Glutamatergic neuron (in vitro differentiated cells): ENCODE measurements at places on chromosomes 11 and 22. TPM values are rescaled to one million over a fixed set of nuclear protein-coding genes. Genes with fewer than 3 reads are reported as not detected.

- peaks cover 2% of the 10 kb centered on the region for H3K4me1 ChIP-seq
- H3K4me3 ChIP-seq: no peak overlapping the region
Observed at GRCh38 chr11:111561791-111562325, 21.3 kb downstream of the LAYN start.

DNA sequence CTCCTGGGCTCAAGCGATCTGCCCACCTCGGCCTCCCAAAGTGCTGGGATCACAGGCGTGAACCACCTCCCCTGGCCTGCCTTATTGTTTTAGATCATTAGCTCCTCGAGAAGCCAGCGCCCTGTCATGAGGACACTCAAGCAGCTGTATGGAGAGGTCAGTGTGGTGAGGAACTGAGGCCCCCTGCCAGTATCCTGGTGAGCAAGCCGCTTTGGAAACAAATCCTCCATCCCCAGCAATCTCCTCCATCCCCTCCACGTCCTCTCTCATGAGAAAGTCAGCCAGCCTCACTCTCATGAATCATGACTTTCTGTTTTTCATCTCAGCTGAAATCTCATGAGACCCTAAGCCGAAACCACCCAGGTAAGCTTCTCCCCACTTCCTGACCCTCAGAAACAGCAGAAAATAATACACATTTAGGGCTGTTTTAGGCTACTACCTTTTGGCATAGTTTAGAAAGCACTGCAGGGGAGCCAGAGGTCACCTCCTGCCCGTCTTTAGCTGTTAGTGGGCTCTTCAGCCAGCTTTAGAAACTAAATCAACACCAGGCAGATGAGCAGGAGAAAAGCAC, 56.0 kb downstream of the CTTN start:
- DNase-seq: no peak
- H3K27ac ChIP-seq: peak overlapping the region; percentile 76
- peaks cover 7% of the 10 kb centered on the region for H3K36me3 ChIP-seq
- no peak overlapping the region for H3K4me3 ChIP-seq

DNA sequence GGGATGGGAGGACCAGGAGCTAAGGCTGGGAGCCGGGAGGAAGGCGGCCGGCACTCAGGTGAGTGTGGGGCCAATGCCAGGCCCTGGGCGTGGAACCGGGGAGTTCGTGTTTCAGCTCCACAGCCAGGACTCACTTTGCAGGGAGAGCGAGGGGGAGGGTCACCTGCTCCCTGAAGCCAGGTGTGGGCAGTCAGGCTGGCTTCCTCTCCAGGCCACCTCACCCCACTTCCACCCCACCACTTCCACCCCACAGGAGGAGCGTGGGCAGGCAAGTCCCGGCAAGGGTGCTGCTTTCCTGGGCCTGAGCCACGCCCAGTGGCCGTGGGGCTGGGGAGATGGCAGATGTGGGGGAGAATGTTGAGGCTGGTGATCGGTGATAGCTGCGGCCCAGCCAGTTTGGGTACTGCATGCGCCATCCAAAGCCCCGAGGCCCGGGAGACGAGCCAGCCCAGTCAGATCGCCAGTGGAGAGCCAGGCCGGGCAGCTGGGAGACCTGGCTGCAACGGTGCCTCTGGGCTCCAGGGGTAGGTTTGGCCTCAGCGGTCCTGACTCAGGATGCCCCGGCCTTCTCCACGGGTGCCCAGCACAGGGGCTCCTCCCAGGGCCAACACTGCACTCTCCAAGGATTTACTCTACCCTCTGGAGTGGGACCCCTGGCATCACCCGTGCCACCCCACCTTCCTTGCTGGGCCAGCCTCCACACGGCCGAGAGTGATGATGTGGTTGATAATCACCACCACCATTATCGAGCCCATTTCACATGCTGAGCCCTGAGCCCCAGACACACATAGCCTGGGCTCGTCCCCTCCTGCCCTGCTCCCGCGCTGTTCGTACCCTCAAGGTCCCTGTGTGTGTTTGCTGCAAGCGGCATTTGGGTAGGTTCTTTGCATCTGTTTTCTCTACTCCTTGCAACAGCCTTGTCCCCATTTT, 93.8 kb downstream of the WNT7B start:
- no peak overlapping the region for H3K27ac ChIP-seq
- DNase-seq: no peak
- peaks cover 4% of the 10 kb centered on the region for H3K4me1 ChIP-seq
- peaks cover 6% of the 10 kb centered on the region for H3K27me3 ChIP-seq
- H3K36me3 ChIP-seq: no peaks in the 10 kb centered on the region
- no peak overlapping the region for H3K4me3 ChIP-seq

Gene MIOX
- 4.0 TPM for total RNA-seq

Gene NOX4
- total RNA-seq: 1.9 TPM

- H3K36me3 ChIP-seq: peaks cover 8% of the 10 kb centered on the region
- peak overlapping the region; percentile 66 for H3K27ac ChIP-seq
- H3K4me3 ChIP-seq: no peak overlapping the region
- peaks cover 4% of the 10 kb centered on the region for H3K27me3 ChIP-seq
- peaks cover 19% of the 10 kb centered on the region for H3K4me1 ChIP-seq
Observed at GRCh38 chr22:27670701-27671412, 130.7 kb downstream of the MN1 start.

DNA sequence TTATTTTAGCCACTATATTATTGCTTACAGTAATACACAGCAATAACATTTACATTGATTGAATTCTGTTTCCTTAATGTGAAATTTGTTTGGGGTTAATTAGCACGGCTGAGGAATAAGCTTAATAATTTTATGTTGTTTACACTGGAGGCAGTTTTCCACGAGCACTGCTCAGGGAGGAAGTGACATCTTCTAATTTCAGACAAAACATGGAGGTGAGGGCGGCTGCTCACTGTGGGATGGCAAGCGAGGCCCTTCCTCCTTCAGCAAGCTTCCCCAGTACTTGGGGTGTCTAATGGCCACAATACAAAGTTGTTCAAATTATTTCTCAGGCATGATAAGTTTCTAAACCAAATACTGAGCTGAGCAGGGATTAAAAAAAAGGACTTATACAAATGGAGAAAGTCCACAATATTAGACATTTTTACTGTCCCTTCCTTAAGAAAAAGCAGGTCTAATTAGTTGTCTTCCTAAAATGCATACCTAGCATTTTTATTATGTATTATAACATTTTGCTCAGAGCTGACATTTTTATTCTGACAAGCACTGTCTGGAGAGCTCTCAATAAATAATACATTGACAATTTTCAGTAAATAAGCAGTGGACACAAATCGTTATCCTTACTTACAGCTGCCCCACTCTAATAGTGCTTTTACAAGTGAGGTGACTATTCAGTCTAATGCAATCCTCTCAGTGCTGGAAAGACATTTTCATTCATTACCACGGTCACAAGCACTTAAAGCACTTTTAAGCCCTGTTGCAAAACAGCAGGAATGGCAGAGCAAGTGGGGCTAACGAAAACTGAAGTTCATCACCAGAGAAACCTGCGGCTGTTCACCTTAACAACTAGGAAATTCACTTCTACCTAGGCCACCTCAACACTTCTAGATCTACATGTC, 56.2 kb downstream of the SOX6 start:
- no peaks in the 10 kb centered on the region for H3K36me3 ChIP-seq
- DNase-seq: no peak
- H3K27me3 ChIP-seq: no peaks in the 10 kb centered on the region

GRCh38 chr11:67307545-67308001, 4.2 kb downstream of the SSH3 start:
- peaks cover 4% of the 10 kb centered on the region for H3K4me1 ChIP-seq
- H3K36me3 ChIP-seq: no peaks in the 10 kb centered on the region
- H3K27ac ChIP-seq: no peak overlapping the region
- no peak overlapping the region for H3K4me3 ChIP-seq
- peaks cover 6% of the 10 kb centered on the region for H3K27me3 ChIP-seq
- no peak for DNase-seq

- H3K27ac ChIP-seq: peak overlapping the region; percentile 26
- peaks cover 2% of the 10 kb centered on the region for H3K27me3 ChIP-seq
- DNase-seq: no peak
- no peaks in the 10 kb centered on the region for H3K4me1 ChIP-seq
- no peak overlapping the region for H3K4me3 ChIP-seq
Observed at GRCh38 chr11:3723014-3723708, 52.0 kb upstream of the CHRNA10 start.

GRCh38 chr11:110435780-110436717, 6.3 kb downstream of the FDX1 start:
- no peak for DNase-seq
- H3K4me1 ChIP-seq: peaks cover 11% of the 10 kb centered on the region
- peaks cover 7% of the 10 kb centered on the region for H3K36me3 ChIP-seq
- H3K4me3 ChIP-seq: no peak overlapping the region

Gene PPP1R14B
- 348 TPM for total RNA-seq

- DNase-seq: no peak
- H3K36me3 ChIP-seq: no peaks in the 10 kb centered on the region
- H3K4me3 ChIP-seq: no peak overlapping the region
- no peaks in the 10 kb centered on the region for H3K27me3 ChIP-seq
Observed at GRCh38 chr11:78857688-78858087, 283.0 kb upstream of the NARS2 start.

DNA sequence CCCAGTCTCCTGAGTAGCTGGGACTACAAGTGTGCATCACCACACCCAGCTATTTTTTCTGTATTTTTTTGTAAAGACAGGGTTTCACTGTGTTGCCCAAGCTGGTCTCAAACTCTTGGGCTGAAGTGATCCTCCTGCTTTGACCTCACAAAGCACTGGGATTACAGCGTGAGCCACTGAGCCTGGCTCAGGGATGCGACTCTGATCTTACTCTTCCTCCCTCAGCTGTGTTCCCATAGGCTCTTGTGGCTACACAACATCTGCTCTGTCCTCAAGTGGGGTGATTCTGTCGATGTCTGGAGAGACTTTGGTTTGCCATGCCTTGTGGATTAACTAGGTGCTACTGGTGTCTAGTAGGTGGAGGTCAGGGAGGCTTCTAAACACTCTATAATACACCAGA, 127.0 kb upstream of the SERPIND1 start:
- DNase-seq: no peak
- no peak overlapping the region for H3K27ac ChIP-seq
- no peaks in the 10 kb centered on the region for H3K36me3 ChIP-seq
- H3K4me1 ChIP-seq: no peaks in the 10 kb centered on the region
- peaks cover 2% of the 10 kb centered on the region for H3K27me3 ChIP-seq

Gene VPS26B
- 63.6 TPM for total RNA-seq

Gene OR8D4
- not detected for total RNA-seq

DNA sequence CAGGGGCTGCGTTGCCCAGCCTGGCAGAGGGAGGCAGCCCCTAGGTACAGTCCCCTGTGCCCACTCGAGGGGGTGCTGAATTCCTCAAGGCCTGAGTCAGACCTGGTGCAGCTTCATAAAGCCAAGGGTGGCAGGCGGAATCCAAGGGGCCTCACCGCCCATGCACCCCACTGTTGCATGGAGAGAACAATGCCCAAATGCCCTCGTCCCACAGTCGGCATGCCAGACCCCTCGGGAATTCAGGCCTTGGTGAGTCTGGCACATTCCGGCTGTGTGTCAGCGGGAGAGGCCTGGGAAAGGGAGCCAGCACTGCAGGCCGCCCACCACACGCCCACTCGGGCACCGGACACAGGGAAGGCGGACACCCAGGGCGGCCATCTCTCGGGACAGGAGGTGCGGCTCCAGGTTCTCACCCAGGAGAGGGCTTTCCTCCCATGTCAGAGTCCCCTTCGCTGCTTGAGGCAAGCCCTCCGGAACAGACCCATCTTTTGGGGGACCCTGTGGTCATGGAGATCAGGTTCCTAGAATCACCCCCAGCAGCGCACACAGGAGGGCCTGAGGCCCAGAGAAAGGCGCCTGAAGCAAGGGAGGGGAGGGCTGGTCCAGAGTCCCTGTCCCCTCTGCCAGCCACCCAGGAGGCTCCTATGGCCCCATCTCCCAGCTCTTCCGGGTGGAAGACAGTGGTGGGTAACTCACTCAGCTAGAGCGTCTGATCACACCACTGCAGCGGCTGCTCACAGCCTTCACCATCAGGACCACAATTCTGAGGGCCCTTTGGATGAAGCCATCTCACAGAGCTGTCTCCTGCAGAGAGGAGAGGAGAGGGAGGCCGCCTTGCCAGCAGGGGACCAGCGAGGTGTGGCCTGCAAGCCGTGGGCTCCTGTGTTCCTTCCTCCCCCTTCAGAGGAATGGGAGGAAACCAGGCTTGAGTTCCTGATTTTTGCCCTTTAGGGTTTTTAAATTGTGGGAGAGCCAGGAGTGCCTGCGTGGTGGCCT, 31.6 kb upstream of the KCNQ1OT1 start:
- H3K36me3 ChIP-seq: no peaks in the 10 kb centered on the region
- no peak overlapping the region for H3K4me3 ChIP-seq
- no peaks in the 10 kb centered on the region for H3K4me1 ChIP-seq
- no peak for DNase-seq
- no peak overlapping the region for H3K27ac ChIP-seq

Gene CYTH4
- not detected for total RNA-seq

DNA sequence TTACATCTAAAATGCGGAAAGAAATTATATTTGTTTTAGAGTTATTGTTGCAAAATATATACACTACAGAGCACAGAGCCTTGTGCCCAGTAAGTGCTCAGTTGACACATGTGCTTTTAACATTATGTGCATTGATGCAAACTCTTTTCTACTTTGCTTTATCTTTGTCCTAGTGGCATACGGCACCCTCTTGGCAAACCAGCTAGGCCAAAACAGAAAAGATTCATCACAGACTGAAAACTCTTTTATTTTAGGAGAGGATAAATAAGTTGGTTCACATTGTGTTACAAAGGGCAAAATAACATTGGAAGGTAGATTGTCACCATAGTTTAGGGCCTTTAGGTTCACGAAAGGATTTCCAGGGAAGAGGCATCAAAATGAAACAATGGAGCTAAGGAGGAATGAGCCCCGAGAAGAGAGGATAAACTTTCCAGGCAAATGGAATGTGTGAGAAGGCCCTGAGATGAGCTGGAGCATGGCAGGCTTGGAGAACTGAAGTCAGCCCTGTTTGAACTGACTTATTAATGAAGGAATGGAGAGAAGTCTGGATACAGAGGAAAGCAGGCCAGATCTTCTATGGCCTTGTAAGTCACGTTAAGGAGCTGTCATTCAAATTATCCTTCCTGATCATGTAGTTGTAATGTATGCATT, 23.5 kb upstream of the TOP3B start:
- H3K4me1 ChIP-seq: no peaks in the 10 kb centered on the region
- DNase-seq: no peak
- no peaks in the 10 kb centered on the region for H3K36me3 ChIP-seq
- no peak overlapping the region for H3K27ac ChIP-seq
